Right lung (tissue), 10 donors: ENCODE measurements at places on chromosomes 5 and 9.

GRCh38 chr9:116635908-116636307 lies 51.2 kb upstream of the TRIM32 start:
- no peak for DNase-seq

DNA sequence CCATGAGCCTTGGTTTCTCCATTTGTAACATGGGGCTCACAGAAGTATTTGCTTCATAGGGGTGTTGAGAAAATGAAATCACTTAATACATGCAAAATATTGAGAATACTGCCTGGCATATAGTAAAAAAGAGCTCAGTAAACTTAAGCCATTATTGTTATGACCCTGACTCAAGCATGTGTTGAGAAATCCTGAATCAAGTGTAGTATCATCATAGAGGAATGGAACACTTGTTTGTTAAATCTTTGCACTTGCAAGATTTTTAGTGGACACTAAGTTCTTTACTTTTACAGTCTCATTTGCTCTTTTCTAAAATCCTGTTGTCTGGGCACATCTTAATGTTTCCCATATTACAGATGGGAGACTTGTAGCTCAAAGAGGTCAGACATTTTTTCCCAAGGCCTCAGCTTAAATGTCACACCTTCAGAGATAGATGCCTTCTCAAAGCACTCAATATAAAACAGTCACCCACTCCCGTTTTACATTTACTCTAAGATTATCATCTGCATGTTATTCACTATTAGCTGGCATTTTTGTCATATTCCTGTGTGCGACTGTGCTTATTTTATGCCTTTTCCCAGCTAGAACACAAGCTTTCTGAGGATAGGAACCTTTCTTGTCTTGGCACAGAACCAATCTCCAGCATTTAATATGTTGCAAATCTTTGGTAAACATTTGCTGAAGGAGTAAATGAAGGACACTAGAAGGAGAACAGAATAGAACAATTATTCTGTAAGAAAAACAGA lies 250.0 kb upstream of the TNC start:
- DNase-seq: no peak

DNA sequence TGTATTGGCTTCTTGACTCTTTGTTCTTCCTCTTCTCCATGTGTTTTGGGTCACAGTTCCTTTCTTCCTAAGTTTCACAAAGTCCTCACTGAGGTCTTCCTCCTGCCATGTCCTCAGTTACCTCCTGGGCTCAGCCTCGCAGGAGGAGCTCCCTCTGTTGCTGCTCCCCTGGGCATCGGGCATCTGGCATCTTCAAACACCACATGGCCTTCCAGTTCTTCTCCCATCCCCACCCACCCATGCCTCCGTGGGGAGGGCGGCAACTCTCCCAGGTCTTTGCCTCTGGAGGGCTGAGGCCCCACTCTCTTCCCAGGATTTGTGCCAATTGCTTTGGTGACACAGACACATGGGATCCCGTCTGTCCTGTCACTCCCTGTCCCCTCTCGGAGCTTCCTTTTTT lies 22.8 kb downstream of the MRPL36 start:
- no peak for DNase-seq

DNA sequence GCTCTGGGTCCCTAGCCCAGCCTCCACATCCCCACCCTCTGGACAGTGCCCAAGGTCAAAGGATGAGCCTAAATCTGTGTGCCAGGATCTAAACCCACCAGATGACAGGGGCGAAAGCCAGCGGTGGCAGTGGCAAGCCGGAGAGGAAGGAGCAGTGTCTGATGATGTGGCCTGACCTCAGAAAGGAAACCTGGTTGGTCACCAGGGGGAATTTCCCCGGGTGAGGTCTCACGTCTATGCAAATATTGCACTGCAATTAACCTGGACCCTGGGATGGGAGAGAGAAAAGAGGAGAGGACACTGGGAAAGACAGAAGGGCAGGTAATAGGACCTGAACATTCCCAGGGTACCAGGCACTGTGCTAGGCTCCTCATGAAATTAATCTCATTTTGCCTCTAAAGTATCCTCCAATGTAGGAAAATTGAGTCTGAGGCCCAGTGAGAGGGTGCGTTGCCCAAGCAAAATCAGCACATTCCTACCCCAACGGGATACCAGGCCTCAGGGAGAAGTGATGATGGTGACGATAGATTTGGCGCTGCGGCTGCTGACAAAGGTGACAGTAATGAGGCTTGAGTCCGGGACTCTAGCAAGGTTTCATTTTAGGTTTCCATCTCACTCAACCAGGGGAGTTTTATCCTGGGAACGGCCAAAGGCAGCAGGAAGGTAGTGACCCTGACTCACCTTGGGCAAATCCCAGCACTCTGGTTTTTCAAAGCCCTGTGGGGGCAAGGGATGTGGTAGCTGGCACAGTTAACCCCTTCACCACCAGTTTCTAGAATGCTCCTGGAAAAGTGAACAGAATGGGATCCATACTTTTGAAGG lies 13.4 kb upstream of the TNIP1 start:
- DNase-seq: no peak

- DNase-seq: no peak
Observed at GRCh38 chr5:135251093-135251492, 147.9 kb downstream of the MACROH2A1 start.

- DNase-seq: no peak
Observed at GRCh38 chr9:4301971-4302427, 2.1 kb upstream of the GLIS3 start.

DNA sequence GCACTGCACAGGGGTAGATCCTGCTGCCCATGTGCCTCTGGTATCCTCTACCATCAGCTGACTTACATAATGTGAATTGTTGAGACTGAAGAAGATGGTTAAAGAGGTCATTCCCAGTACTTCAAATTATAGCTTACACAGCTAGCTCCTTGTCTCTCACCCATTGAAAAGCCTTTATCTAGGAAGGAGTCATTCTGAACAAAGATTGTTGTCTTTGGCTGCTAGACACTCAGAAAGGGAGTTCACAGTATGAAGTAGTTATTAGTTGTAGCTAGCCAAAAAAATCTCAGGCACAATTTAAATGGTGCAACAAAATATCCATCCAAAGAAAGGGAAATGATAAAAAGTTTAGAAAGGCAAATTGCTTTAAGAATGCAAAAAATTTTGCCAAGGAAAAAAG lies 102.0 kb upstream of the NREP start:
- DNase-seq: no peak

- no peak for DNase-seq
Observed at GRCh38 chr5:35665096-35665495, 47.4 kb downstream of the SPEF2 start.

- no peak for DNase-seq
Observed at GRCh38 chr9:94650949-94651348, 11.6 kb upstream of the FBP1 start.

DNA sequence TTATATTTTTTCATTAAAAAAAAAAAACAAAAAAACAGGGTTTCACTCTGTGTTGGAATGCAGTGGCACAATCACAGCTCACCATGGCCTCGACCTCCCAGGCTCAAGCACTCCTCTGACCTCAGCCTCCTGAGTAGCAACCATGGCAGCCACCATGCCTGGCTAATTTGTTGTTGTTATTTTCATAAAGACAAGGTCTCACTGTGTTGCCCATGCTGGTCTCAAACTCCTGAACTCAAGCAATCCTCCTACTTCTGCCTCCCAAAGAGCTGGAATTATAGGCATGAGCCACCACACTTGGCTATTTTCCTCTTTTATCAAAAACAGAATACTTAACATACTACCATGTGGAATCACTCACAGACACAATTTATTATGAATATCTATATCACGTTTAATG lies 46.7 kb downstream of the UBAP2 start:
- DNase-seq: no peak

- no peak for DNase-seq
Observed at GRCh38 chr5:14365831-14366430, 215.7 kb upstream of the OTULINL start.

DNA sequence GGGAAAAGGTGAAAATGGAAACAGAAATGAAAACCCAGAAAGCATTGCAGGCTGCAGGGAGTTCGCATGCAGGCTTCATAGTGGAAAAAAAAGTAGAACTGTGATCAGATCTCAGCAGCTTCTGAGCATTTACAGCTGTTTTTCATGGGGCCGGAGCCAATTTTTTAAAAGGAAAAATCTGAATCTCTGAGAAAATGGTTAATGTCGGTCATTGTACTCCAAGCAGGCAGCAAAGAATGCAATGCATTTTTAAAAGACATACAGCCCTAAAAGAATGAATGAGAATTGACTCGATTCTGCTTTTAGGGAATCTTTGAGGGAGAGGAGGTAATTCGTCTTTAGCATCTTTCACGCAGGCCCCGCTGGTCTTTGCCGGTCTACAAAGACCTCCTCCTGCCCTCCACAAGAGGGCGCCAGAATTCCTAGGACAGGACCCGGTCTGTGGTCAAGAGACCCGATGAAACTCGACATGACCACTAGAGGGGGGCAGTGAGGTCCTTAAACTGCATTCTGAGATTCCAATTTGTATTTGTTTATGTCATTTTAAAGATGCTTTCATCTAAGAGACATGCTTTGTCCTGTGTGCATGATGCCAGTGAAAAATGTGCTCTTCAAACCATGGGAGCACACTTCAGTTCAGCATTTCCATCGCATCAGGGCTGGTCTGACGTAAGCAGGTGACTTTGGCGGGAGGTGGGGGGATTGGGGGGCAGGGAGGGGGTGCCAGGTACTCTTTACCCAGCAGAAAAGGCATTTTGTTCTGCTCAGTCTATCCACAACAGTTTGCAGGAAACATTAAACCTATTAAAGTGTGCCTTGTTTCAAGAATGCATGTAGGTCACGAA lies 43.7 kb upstream of the TMEM252 start:
- DNase-seq: peak; percentile 88

DNA sequence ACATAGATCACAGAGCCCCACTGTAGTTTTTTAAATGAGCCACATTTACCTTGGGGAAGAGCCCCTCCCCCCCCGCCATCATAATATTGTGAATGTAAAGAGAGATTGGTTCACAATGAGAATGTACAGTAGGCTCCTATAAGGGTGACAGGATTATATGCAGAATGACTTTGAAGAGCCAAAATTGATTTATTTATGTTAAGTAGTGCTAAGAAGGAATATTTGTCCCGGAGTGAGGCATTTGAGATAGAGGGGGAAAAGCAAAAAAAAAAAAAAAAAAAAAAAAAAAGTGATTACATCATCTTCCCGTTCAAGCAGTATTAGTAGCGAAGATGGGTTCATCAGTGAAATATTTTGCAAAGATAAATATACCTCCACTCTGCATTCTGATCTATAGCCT lies 73.9 kb downstream of the PIK3R1 start:
- no peak for DNase-seq

DNA sequence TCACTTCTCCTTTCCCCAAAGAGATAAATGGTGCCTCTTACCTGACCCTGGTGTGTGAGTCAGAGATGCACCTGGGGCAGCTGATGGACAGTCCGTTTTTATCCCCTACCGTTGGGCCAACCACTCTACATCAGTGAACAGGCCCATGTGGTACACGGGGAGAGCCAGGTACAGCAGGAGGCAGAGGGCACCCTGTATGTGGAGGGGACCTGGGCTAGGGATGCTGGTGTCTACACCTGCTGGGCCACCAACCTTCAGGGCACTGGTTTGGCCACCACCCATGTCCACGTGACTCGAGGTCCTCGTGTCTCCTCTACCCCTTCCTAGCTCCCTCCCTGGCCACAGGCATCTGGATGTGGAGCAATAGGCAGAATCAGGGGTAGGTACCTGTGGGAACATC lies 22.7 kb upstream of the ANXA6 start:
- no peak for DNase-seq

DNA sequence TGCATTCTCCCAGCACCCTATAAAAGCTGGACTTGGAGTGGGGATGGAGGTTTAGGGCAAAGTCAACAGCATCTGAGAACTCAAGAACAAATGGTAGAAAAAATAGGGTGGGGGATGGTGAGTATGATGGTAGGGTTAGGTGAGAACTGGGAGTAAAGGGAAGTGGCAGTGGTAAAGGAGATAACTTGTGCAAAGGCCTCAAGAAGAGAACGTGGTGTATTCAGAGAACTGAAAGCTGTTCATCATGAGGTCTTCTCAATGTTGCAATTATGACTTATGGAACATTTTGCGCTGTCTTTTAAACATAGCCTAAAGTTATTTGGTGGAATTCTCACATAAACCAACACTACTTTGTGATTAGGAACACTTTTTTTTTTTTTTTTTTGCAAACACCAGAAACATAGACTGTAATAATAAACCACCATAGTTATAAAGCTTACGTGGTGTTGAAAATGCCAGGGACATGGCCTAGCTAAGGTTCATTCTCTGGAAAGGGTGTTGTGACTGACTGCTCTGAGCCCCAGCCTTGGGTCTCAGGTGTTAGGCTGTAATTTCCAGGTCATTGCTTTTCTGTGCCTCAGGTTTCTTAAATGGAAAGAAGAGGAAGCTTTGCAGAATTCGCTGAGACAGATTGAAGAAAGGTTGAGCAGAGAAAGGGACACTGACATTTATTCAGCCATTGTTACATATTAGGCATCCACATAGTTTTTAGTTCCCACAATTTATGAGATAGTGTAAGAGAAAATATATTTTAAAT lies 19.2 kb upstream of the TXNDC8 start:
- DNase-seq: no peak

DNA sequence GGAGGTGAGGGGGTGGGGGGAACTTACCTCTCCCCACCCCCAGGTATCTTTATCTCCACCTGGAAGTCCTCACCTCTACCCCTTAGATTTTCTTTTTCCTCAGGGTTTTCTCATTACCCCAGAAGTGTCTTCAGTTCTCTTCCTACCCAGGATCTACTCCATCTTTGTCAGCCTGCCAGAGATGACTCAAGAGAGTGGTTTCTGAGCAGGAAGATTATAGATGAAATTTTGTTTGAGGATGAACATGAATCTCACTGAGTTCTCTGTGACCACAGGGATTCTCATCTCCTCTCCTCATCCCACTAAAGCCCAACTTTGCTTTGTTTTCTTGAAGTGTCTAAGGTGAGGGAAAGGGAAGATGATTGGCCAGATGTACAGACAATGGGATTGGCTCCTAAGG lies 5.2 kb upstream of the HINT2 start:
- DNase-seq: no peak

DNA sequence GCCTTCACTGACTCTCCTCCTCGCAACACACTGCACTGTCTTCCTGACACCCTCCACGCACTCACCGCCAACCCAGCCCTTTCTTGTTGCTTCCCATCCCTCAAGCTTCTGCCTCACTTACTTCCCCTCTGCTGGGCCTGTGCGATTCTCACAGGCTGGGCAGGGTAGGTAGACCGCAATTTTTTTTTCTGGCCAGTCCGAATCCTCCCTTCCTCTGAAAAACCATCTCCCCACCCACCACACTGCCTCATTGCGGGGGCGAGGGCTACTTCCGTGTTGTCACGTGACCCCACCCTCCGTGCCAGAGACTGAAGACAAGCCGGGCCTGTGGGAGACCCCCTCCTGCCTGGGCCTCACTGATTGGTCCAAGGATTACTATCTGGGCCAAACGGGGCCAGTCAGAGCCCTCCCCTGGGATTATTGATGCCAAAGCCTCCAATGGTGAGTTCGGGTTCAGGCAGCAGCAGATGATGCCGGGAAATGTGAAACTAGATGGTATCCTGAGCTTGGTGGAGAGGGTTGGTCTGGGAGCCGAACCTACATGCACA lies 73.1 kb downstream of the STK10 start:
- no peak for DNase-seq

GRCh38 chr5:66789434-66789833 lies 193.2 kb downstream of the MAST4 start:
- no peak for DNase-seq

- no peak for DNase-seq
Observed at GRCh38 chr5:122612901-122613300, 162.0 kb upstream of the SNX2 start.

- peak; percentile 11 for DNase-seq
Observed at GRCh38 chr9:86639899-86640379, 285.7 kb upstream of the TUT7 start.
